ENCODE measurements at places on chromosomes 3 and 15.

- DNase-seq: no peak
Observed at GRCh38 chr3:40996827-40997710, 202.2 kb upstream of the CTNNB1 start.

DNA sequence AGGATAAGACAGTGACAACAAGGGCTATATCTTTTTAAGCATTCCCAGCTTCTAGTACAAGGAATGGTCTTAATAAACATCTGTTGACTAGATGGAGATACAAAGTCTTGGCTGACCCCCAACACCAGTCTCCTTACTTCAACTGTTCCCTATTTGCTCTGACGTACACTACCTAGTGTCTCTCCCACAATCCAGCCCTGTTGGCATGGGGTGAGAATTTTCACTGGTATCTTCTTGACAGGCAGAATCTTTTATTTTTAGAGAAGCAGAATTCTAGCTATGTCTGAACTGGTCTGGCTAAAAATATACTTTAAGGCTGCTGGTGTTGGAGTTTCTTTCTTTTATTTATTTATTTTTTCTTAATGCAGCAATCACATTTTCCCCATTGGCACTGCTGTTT, 82.0 kb downstream of the ETFA start:
- no peak for DNase-seq

- DNase-seq: no peak
Observed at GRCh38 chr3:33099109-33099645, 2.2 kb upstream of the GLB1 start.

- no peak for DNase-seq
Observed at GRCh38 chr3:65619888-65620287, 418.8 kb downstream of the MAGI1 start.

DNA sequence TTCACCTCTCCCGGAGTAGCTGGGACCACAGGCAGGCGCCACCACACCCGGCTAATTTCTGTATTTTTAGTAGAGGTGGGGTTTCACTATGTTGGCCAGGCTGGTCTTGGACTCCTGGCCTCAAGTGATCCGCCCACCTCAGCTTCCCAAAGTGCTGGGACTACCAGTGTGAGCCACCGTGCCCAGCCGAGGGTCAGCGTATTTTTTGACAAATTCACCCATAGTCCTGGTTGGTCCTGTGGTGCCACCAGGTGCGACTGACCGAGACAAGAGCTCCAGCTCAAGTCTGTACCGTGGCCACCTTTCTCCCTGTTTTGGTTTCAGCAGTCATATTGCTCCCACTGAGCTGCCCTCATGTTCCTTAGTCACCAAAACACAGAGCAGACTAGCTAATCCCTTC, 8.8 kb downstream of the SLC51A start:
- DNase-seq: no peak

DNA sequence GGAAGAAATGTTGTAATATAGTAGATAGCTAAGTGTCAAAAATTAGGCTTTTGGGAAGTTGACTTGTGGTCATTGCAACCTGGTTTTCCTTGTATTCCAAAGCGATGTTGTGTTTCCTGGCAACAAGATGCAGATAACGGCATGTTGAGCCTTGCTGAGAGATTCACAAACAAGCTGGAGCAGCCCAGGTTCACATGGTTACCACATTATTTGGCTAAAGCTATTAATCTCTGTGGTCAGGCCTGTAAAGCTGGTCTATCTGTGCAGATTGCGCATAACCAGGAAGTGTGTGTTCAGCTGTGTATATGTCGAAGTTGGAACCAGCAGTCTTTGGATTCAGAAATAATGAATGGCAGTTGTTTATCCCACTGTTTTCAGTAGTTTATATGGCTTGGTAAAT, 6.6 kb downstream of the TIPARP start:
- DNase-seq: peak; percentile 24

DNA sequence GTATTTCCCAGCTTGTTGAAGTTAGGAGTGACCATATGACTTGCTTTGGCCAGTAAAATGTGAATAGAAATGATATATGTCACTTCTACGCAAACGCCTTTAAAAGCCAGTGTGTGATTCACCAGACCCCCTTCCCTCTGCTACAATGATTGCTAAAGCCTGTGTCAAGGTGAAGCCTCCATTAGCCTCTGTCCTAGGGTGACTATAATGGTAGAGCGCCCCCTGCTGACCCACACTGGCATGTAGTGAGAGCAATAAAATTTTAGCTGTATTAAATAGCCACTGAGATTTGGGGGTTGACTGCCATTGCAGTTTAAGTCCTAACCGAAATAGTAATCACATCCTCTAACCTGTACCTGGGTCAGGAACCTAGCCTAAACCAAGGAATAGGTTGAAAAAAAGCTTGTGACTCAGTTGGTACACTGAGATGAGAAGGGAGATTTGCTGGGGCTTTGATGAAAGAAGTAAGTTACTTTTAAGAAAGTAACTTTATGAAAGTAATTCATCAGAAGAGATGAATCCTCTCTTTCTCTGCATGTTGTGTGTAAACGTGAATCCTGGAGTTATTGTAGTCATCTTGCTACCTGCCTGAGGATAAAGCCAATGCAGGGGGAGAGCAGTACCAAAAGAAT, 52.6 kb downstream of the GTF2E1 start:
- peak; percentile 70 for DNase-seq

DNA sequence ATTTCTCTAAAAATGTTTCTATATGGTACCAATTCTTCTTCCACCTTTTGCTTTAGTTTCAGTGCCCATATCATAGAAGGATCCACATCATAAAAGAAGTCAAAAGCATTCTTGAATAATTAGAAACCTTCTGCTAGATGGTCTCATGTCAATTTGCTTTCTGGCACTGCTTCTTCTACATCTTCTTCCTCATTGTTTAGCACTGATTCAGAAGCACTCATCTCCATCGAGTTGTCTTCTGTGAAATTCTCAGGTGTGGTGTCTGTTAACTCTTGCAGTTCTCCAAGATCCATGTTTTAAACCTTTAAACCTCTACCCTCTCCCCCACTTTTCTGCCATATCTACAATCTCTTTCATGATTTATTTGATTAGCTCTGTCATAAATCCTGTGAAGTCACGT, 154.8 kb downstream of the WDR76 start:
- no peak for DNase-seq

GRCh38 chr3:136939489-136939888, 18.3 kb upstream of the IL20RB start:
- DNase-seq: no peak

DNA sequence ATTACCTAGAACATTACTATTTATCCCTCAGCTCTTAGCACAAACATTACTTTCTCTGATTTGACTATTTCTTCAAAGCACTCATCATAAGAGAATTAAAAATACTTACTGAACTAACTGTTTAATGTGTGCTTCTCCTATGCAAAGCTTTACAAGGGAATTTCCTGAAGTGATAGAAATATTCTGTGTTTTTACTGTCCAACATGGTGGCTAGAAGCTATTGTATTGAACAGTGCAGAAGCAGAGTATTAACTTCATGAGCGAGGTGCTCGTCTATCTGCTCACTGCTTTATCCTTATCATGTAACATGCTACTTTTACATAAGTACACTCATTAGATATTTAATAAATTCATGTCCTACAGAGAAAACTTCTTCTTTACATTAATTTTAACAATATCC, 239.1 kb downstream of the ISL2 start:
- no peak for DNase-seq

DNA sequence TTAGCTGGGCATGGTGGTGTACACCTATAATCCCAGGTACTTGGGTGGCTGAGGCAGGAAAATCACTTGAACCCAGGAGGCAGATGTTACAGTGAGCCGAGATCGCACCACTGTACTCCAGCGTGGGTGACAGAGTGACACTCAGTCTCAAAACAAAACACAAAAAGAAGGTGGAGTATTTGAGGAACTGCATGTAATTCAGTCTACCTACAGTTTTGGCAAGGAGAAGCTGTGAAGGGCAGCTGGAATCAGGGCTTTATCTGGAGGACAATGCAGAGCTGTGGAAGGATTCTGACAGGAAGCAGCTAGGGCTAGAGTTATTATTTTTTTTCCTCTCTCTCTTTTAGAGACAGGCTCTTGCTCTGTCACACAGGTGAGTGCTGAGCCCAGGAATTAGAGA, 6.8 kb downstream of the H1-8 start:
- no peak for DNase-seq

GRCh38 chr15:91469632-91470567, 369.8 kb downstream of the SV2B start:
- no peak for DNase-seq

DNA sequence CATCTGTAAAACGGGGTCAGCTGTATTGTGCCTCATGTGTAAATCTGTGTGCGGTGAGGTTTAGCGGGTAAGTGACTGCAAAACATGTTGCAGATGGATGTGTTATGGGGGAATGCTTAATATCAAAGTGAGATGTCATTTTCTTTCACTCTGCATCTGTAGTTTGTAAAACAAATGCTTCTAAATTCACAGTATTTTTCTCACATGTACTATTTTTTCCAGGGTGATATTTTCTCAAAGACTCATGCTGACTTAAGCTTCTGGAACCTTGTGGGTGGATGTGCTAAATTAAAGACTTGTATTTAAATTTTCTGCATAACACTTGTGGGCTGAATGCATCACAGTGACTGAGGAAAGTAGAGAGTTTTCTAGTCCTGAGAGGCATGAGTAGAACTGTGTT, 115.2 kb upstream of the TP63 start:
- DNase-seq: peak; percentile 29

GRCh38 chr3:144127014-144127413, 155.4 kb downstream of the DIPK2A start:
- DNase-seq: no peak

- DNase-seq: no peak
Observed at GRCh38 chr15:47817969-47818548, 100.8 kb downstream of the SEMA6D start.

DNA sequence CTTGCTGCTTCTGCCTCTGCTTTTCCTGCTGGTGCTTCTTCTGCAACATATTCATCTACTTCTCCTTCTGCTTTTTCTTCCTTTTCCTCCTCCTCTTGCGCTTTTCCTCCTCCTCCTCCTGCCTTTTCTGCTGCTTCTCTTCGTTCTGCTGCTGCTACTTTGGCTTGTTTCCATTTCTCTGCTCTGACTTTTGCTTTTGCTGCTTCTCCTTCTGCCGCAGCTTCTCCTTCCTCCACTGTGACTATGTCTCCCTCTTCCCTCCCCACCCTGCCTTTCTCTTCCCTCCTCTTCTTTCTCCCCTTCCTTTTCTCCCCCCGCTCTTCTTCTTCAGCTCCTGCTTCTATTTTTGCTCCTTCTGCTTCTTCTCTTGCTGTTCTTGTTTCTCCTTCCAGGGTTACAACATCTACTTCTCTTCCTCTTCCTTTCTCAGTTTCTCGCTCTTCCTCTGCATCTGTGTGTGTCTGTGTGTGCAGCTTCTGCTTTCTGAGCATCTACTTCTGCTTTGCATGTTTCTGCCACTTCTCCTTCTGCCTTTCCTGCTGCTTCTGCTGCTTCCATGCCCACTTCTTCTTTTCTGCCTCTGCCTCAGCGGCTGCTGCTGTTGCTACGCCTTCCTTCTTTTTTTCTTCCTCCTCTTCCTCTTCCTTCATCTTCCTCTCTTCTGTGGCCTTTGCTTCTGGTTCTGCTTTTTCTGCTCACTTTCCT, 51.4 kb downstream of the FAM43A start:
- no peak for DNase-seq

DNA sequence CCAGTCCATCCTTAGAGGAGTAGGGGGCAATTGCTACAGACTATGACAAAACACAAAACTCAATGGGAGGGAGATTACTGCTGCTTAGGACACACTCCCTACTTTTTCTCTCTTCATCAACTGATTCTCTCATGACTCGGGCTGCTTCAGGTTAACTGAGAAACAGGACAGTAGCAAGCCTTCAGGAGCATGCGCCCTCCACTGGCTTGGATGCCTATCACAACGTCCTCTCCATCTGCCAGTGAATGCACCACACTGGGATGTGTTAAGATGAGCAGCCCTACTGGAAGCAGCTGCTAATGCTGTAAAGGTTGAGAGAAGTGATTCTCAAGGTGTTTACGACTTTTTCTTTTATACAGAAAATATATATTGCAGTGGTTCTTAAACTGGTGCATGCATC, 542.3 kb downstream of the EDEM1 start:
- DNase-seq: no peak

- DNase-seq: peak; percentile 63
Observed at GRCh38 chr3:128619146-128619890, 31.3 kb downstream of the RPN1 start.

DNA sequence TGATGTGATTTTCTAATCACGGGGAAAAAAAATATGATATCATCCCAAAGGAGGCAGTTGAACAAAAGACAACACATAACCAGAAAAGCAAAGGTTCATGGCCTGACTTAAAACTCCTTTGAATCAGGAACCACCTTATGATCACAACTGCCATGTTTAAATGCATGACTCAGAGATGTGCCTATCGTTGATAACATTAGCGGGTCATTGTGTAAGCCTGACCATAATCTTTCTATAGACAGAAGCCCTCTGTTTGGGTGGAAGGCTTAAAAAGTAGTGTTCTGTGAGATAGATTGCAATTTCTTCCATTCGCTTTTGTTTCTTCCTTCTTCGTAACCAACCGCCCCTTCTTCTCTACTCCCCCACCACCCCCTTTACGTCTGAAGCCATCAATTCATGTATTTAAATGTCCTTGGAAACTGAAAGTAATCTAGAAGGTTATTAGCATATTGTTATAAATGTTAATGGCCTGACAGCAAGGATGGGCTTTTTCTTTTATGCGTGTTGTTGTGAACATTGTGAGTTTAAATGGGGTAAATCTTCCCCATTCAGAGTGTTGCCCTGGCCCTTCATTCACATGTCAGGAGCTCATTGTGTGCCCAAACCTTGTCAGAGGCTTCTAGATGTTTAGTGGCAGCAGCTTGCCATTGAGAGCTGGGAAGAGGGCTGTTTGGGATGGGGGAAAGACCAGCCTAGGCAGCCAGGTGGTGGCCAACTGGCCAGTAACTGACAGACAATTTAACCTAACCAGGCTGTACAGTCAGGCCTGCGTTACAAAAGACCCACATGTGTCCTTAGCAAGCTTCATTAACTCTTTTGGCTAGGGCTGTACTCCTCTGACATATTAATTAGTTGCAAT, 64.5 kb downstream of the EPHA3 start:
- DNase-seq: no peak

DNA sequence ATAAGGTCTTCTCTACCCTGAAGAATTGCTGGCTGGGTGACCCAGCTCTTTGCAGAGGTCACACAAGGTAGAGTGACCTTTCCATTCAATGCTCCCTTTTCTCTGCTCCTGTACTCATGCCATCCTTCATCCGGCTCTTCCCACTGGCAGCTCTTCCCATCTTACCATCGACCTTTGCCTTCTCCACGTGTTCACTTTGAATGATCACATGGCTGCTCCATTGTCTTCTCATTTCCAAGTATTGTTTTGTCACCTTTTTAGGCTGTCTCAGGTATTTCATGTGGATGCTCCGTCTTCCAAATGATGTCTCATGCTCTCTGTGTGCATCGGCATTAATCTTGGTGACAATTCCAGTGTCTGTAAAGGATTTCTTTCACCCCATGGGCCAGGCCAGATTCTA, 76.6 kb upstream of the ONECUT1 start:
- no peak for DNase-seq

Data from GM03348 (cell line).